ENCODE measurements at places on chromosomes 1 and 21. TPM values are rescaled to one million over a fixed set of nuclear protein-coding genes. Genes with fewer than 3 reads are reported as not detected.

DNA sequence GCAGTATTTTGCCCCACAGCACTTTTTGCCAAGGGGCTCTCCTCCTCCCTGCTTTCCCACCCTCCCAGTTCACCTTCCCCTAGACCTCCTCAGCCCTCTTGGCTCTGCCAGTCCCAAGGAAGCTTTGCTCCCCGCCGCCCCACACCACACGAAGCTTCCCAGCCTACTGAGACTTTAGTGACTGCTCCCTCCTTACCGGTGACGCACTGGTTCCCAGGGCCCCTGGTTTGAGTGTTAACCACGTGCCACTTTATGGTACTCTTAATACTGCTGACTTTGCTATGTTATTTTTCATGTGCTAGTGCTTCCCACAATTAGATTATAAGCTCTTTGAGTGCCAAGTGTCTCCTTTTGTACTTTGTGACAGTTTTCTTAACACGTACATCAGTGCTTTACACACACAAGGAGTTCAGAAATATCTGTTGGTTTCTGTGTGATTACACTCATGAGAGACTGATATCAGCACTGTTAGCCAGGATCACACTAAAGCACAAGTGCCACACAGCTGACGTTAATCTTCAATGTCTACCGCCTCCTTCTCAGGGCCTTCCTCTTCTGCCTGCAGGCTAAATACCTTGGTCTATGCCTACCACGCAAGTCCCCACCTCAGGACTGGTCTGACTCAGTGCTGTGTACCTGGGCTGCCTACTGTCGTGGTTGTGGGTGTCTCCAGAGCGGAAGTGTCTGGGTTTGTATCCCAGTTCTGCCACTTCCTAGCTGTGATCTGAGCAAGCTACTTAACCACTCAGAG is 61.0 kb downstream of the DNTTIP2 start:
- no peaks in the 10 kb centered on the region for H3K4me1 ChIP-seq
- DNase-seq = no peak
- H3K27ac ChIP-seq = peak overlapping the region; percentile 30
- no peak overlapping the region for H3K4me3 ChIP-seq
- no peaks in the 10 kb centered on the region for H3K36me3 ChIP-seq

DNA sequence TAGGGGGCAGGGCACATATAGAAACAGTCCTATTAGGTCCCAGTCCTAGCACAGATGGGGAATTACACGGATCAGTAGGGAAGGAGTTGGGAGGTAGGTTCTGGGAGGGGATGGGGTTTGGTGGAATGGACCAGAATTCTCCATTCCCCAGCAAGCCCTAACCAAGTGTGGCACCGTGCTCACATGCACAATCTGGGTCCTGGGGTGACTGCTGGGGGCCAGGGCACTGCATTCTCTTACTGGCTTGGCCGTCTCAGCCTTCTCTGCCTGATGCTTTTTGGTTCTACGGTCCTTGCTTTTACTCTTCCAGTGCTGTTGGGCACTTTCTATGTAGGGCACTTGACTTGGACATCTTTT is 53.9 kb downstream of the NENF start:
- no peaks in the 10 kb centered on the region for H3K36me3 ChIP-seq
- no peak overlapping the region for H3K27ac ChIP-seq
- no peaks in the 10 kb centered on the region for H3K4me1 ChIP-seq
- DNase-seq = no peak
- H3K27me3 ChIP-seq = no peaks in the 10 kb centered on the region

FCRL6 gene
- total RNA-seq = not detected

GRCh38 chr1:18537386-18538306 is 56.9 kb downstream of the KLHDC7A start:
- no peaks in the 10 kb centered on the region for H3K4me1 ChIP-seq
- no peak overlapping the region for H3K4me3 ChIP-seq
- no peaks in the 10 kb centered on the region for H3K27me3 ChIP-seq
- DNase-seq = no peak

DNA sequence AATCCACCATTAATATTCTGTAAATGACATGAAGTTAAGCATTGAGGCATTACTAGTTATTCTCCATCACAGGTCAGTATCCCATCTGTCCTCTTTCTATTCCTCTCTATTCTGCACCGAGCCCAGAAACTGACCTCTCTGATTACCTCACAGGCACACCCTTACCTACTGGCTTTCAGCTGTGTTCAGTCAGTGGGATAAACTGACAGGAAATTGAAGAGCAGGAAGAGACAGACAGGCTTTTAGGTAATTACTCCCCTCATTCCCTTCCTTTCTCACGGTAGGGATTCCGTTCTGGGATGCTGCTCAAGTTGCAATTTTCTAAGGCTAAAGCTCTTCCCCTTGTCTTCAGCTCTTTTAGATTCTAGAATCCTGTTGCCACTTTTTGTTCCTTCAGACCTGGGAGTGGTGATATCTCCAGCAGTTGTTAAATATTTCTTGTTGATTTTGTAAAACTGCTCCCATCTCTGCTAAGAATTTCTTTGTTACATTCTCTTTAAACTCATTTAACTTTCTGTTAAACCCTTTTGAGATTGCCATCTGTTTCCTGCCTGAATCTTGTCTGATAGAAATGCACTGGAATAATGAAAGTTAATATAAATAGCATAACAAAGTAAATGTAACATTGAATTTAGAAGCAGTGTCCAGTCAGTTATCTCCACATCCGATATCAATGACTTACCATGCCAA is 1063.4 kb downstream of the PLA2G4A start:
- no peak overlapping the region for H3K4me3 ChIP-seq
- H3K27ac ChIP-seq = no peak overlapping the region
- no peaks in the 10 kb centered on the region for H3K36me3 ChIP-seq
- H3K4me1 ChIP-seq = no peaks in the 10 kb centered on the region
- DNase-seq = no peak

Measured in uterus (tissue), 4 donors.